ENCODE measurements at places on chromosomes 6 and 20.

DNA sequence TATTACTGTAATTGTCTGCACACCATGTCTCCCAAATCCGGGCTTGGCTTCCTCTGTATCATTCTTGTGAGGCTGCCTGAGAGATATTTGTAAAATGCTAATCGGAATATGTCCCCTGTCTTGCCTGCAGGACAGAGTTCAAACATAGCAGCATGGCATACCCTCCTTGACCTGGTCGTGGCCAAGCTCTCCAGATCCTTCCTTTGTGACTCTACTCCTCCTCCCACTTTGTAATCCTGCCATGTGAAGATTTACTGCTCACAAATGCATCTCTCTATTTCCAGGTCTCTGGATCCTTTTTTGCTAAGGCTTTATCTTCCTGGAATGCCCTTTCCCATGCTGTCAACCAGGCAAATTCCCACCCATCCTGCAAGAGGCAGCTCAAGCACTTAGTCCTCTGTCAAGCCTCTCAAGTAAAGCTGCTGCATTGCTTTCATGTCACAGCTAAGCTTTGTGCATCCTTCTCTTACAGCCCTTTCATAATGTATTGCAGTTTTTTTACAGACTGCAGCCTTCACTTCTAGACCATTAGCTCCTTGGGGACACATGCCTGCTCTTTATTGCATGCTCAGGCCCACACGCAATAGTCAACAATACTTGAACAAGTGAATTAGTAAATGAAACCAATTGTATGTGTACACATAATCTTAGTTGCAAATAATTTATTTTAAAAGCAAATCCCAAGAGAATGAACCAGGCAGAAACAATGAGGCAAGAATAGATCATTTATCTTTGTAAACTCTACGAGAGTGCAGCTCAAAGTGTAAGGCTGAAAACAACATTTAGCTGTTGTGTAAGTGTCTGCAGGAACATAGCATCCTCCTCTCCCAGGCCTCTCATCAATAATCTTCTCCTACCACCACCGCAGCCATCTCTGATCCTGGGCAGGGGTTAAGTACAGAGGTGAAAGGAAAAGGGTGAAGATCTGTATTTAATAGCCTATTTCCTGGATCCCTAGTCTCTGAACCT lies 45.8 kb downstream of the HIVEP2 start:
- DNase-seq, result no peak

DNA sequence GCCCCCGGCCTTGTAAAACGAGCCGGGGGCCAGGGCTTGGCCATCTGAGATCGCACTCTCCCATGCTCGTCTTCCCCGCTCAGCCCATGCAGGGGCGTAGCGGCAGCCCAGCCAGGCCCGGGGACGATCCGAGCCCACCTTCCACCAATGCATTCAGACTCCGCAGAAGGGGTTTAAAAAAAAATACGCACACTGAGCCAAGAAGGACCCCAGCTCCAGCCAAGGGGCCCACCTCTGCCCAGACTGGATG lies 320 bp downstream of the GSTA4 start:
- DNase-seq, result peak; percentile 88

DNA sequence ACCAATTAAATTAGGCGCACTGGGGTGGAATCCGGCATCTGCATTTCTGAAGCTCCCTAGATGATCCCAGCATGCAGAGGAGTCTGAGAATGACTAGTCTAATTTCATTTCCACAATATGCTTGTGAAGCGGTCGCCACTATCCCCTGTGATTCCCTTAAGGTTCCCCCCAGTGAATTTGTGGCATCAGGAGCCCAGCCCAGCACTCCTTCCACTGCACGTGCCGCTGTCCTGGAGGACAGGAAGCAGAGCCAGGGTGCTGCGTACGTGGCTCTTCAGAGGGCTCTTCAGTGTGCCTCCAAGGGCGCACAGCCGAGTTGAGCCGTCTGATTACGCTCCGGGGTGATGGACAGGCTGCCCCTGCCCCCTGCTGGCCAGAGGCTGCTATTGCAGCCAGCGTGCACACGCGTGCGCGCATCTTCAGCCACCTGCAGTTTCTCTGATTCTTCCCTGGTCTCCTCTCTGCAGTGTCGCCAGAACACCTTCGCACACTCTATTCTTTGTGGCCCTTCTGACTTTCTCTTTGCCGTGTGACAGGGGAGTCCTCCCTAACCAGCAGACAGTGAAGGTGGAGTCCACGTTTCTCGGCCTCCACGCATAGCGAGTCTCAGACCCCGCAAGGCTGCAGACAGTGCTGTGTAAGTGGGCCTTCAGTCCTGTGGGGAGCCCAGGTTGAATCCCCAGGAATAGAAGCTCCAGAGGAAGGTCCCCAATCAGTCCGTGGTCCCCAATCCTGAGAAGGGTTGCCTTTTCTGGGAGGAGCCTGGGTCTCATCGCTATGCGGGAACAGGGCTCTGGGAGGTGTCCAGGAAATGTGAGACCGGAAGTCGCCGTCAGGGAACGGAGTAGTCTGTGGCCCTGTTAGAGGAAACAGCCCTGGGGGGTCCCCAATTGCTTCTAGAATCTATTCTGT lies 16.5 kb upstream of the NCR2 start:
- peak; percentile 92 for DNase-seq

- DNase-seq, result peak; percentile 4
Measured at GRCh38 chr6:29107758-29108157, at the start of gene OR2J3. OR2J3 (plus strand) TSS chr6:29108058; CDS start chr6:29111891, 3,833 bp downstream.

GRCh38 chr20:32829311-32830005 lies 9.7 kb downstream of the MAPRE1 start:
- no peak for DNase-seq

Measured in NCI-H82 (cell line).